ENCODE measurements at places on chromosomes 5 and 9.

DNA sequence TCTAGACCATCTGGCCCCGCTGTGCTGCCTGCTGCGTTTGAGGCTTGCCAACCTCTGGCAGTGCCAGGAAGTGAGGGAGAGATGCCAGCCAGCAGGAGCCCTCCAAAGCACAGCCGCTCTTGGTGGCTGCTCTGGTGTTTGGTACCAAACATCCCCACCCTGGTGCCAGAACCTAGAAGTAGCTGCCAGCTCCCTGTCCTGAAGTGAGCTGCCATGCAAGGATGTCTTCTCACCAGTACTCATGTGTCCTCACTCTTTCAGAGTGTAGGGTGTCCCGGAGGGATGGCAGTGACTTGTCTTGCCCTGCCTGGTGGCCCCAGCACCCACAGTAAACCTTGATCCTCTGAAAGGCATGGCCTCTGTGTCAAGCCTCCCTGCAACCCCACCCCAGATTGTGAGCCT is 43.4 kb downstream of the AMBP start:
- DNase-seq: no peak

GRCh38 chr5:157253547-157253946 is 12.4 kb upstream of the CYFIP2 start:
- peak; percentile 12 for DNase-seq

DNA sequence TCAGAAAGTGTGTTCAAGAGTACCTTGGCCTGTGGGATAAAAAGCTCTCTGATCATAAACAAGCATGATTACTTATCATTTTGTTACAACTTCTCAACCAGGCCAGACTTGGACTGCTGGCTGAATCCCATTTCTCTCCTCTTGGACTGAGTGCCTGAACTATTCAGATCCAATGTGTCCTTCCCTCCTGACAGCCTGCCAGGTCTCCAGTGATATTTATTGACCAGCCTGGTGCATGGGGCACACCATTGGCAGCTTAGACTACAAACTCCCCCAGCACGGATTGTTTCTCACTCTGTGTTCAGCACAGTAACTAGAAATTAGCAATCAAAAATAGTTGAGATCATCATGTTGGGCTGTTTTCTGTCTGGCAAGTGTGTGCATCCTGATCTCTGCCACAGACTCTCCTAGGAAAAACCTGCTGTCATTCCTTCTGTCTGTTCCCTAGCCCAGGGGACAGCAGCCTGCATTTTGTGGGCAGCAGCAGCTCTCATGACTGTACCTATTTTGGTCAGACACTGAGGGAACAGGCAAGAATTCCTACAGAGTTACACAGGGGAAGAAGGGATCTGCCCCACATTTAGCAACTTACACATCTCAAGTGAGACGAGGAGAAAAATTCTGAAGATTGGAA is 348.1 kb downstream of the ADAMTS6 start:
- no peak for DNase-seq

DNA sequence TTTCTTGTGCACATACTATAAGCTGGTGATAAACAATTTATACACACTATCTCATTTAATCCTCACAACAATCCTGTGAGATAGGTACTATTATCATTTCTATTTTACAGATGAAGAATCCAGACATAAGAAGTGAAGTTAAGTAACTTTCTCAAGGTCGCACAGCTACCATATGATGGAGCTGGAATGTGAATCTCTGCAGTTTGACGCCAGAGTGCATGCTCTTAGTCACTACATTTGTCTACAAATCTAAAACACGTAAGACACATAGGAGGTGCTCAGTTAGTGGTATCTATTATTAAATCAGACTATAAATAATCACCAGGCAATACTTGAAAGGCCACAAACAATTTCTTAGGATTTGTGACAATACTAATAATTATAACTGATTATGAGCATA is 45.0 kb upstream of the CDKN2B start:
- DNase-seq: no peak

DNA sequence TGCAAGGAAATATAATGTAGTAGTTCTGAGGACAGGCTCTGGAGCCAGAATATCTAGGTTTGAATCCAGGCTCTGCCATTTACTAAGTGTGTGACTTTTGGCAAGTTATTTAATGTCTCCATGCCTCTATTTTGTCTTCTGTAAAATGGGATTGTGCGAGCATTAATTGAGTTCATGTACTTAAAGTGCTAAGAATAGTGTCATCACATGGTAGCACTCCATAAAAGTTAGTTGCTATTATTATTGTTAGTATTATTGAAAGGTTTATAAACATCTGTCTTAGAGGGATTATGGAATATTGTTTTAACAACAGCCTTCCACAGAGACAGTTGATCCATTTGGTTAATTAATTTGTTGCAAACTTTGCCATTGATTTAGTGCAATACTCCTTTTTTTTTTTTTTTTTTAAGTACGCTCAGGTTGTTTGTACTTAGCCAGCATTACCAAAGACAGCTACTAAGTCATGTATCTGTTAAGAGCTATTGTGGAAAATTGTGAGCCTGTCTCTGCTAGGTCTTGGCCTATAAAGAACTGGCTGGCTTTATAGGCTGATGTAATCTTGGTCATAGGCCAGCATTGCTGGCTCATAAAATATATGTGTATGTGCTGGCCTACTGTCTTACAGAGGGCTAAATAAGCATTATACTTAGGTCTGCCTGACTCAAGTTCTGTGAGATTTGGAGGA is 174.7 kb downstream of the WDR70 start:
- no peak for DNase-seq

- DNase-seq: no peak
Observed at GRCh38 chr5:57119031-57119430, 54.8 kb upstream of the GPBP1 start.

GRCh38 chr5:145856285-145856818 is 16.5 kb downstream of the GRXCR2 start:
- DNase-seq: no peak

DNA sequence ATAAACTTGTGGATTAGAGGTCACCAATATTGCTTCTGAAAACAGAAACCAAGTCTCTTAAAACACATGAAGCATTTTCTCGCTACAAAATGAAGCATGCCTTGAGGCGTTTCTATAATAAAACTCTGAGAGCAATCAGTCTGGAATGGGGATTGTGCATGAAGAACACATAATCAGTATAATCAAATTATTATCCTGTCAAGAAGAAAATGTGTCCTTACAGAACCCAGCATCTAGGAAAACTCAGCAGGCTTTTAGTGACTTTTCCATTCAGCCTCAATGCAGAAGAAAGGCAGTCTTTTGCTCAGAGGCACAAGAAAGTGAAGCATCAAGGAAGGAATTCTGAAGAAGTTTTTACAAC is 121.9 kb downstream of the CDH18 start:
- DNase-seq: no peak

- no peak for DNase-seq
Observed at GRCh38 chr5:161306351-161306995, 240.1 kb downstream of the GABRB2 start.

- no peak for DNase-seq
Observed at GRCh38 chr5:109256486-109256885, 153.3 kb downstream of the PJA2 start.

- no peak for DNase-seq
Observed at GRCh38 chr5:133662578-133662977, 50.2 kb upstream of the FSTL4 start.

- DNase-seq: no peak
Observed at GRCh38 chr9:26163931-26164330, 485.7 kb upstream of the TUSC1 start.

DNA sequence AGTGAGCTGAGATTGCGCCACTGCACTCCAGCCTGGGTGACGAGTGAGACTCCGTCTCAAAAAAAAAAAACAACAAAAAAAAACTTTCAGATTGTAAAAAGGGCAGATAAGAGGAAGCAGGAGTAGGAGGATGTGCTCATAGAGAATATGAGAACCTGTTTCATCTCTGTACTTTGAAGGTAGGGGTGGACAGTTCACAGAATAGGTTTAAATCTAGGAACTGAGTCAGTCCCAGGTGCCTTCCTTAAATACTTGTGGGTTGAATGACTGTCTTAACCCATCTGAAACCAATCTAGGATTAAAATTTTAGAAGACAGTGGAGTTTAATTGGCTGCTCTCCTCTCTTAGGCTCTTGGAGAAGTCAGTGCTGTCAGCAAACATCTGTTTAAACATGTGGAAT is 12.4 kb downstream of the POLK start:
- DNase-seq: no peak

DNA sequence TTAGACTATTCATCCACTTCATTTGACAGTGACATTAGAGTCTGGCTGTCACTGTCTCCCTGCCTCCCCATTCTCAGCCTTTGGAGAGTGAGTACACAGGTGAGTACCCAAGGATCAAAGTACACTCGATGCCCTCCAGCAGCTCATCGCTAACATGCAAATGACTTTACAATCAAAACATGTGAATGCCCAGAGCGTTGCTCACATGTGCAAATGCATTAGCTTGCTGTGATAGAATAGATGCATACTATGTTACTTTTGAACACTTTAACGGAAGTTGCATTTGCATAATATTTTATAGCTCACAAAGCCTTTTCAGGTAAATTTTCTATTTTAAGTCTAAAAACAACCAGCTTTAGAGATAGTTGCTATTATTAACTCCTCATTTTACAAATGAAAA is 107.6 kb downstream of the SYK start:
- no peak for DNase-seq

DNA sequence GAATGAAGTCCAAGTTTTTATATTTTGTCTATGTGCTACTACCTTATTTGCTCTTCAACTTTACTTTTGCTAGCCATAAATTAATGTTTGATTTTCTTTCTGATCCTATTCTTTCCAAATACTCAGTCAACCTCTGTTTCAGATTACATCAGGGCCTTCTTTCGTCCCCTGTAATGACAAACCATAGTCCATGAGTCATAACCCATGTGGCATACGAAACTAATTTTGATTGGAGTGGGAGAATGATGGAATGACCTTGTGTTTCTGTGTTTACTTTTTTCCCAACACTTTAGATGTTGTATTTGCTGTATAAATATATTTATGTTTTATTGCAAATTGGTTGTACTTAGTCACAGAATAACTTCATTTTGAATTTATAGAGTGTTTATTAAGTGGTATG is 1043.1 kb downstream of the DTWD2 start:
- no peak for DNase-seq

DNA sequence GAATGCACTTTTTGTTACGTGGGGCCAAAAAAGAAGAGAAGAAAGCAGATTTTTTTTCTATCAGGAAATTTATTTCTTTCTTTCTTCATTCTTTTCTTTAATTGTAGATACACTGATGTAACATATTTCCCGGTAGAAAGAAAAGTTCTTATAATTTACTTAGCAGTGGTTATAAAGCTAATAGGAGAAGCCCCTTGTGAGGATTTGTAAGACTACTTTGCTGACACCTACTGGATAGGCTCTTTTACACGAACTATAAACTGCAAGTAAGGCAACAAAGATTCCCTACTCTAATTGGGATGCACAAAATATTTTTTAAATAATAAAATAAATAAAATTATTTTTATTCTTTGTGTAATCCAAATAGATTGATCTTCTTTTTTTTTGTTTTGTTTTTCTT is 284.4 kb downstream of the DNAH5 start:
- peak; percentile 10 for DNase-seq

DNA sequence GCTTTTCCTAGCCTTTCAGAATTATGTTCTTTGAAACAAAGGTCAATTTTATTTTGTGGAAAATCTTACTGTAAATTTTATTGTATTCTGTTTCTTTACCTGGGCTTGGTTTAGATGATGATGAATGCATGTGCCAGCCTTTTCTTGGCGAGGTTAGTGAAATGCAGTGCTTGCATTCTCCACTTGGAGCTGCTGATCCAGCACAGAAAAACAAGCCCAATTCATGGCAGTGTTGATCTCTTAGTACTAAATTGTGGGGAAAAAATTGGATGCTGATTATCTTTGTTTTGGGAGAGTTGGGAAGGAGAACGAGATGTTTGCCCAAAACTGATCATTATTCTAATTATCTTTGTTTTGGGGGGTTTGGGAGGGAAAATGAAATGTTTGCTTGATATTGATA is 3.7 kb downstream of the HABP4 start:
- DNase-seq: no peak

DNA sequence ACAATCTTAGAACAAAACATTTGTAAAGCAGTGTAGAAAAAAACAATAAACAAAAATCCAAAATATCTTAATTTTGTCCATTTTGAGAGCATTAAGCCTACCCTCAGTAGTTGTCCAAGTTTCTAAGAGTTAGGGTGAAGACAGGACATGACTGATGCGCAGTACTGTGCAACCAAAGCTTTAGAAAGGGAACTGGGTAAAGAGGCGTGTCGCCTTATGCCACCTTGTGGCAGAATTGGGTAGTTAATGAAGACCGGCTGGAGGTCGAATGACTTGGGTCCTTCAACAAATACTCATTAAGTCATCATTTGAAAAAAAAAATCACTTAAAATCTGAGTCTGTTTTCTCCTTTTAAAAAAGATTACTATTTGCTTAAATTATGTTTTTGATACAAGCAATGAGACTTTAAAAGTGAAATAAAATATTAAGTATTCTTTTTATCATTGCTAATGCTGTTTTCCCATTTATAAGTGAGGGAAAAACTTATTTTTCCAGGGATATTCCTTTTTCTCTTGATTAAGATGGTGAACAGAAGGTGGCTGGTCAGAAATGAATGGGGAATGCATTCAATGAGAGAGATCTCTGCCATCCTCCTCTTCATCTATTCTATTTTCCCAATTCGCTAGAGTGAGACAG is 3.5 kb upstream of the RNF20 start:
- DNase-seq: peak; percentile 66

- no peak for DNase-seq
Observed at GRCh38 chr5:77356740-77357139, 135.4 kb downstream of the WDR41 start.

DNA sequence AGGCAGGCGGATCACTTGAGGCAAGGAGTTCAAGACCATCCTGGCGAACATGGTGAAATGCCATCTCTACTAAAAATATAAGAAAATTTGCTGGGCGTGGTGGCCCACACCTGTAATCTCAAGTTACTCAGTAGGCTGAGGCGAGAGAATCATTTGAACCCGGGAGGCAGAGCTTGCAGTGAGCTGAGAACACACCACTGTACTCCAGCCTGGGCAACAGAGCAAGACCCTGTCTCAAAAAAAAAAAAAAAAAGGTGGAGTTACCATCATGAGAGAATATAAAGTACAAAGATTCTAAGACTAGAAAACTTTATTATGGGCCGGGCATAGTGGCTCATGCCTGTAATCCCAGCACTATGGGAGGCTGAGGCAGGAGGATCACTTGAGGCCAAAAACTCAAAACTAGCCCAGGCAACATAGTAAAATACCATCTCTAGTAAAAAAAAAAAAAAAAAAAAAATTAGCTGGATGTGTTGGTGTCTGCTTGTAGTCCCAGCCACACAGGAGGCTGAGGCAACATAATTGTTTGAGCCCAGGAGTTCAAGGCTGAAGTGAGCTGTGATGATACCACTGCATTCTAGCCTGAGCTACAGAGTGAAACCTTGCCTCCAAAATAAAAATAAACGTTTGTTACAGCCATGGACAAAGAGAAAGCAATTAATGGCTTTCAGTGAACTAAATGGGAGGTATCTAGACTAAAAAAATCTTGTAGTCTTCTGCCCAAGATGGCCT is 12.9 kb downstream of the ANXA2R start:
- DNase-seq: no peak

- no peak for DNase-seq
Observed at GRCh38 chr5:172434251-172434650, 20.1 kb downstream of the SH3PXD2B start.

Data from NCI-H1105 treated with DMSO at 0.1 percent for 48 hours (cell line).